ENCODE measurements at places on chromosomes 7 and 10. TPM values are rescaled to one million over a fixed set of nuclear protein-coding genes. Genes with fewer than 3 reads are reported as not detected.

DNA sequence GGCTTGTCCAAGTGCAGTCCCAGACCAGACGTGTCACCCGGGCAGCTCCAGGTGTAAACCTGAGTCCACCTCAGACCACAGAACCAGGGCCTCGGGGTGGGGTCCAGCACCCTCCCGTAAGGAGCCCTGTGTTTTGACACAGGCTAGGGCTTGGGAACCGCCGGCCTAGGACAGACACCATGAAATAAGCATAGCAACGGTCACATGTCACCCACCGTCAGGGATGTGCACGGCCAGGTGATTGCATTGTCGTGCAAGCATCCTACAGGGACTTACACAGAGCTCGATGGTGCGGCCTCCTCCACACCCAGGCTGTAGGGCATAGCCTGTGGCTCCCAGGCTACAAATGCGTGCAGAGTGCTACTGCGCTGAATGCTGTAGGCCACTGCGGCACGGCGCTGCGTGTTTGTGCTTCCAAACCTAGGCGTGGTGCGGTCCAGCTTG is 10.6 kb downstream of the ZFAND2A start:
- no peak for DNase-seq

The SLC18A3 gene
- total RNA-seq: not detected

- no peak for DNase-seq
Measured at GRCh38 chr10:114323023-114323422, 81.3 kb downstream of the AFAP1L2 start.

DNA sequence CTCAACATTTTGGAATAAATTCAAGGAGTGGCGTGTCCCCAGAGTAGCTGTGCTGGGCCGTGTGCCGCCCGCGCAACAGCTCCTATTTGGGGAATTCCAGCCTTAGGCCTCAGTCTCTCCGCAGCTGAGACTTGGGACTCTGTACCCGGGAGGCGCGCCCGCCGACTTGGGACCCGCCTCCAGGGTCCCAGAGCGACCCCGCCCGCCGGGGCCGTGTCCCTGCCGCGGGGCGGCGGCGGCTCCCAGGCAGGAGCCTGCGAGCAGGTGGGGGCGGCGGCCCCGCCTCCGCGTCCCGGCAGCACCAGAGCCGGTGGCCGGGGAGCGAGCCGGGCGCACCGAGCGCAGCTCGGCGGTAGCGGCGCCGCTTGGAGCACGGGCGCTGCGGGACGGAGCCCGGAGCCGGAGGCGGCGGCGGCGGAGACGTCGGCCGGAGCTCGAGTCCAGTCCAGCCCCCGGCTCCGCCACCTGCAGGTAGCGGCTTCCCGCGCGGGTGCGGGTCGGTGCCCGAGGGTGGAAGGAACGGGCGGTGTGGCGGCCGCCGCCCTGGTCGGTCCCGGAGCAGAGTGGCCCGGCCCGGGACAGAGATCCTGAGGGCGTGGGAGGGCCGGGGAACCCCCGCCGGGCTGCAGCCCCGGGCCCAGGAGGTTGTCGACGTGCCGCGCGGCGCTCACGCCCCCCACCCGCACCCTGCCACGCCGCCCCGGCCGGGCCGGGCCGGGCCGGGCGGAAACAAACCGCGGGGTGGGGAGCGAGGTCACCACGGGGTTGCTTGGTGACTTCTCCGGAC is at the start of gene WIPF3:
Gene WIPF3, plus strand, starts transcription at position 301 of the 787 bp plus-strand sequence. CDS start 28,217 bp downstream, outside the sequence.
- DNase-seq: peak; percentile 20

The STRIP2 gene
- total RNA-seq: 2.6 TPM

DNA sequence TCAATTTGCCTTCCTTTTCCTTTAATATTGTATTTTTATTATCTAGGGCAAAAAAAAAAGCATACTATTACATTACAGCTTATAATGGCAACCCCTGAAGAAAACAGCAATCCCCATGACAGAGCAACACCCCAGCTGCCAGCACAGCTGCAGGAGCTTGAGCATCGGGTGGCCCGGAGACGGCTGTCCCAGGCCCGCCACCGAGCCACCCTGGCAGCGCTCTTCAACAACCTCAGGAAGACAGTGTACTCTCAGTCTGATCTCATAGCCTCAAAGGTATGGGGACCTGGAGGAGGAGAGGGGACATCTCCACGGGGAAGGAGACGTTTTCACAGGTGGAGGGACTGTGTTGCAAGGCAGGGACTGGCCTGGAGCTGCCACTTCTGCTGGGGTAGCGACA is 6.8 kb downstream of the STRA8 start:
- DNase-seq: no peak

GRCh38 chr10:12321641-12322040 is 27.7 kb upstream of the CAMK1D start:
- DNase-seq: no peak

DNA sequence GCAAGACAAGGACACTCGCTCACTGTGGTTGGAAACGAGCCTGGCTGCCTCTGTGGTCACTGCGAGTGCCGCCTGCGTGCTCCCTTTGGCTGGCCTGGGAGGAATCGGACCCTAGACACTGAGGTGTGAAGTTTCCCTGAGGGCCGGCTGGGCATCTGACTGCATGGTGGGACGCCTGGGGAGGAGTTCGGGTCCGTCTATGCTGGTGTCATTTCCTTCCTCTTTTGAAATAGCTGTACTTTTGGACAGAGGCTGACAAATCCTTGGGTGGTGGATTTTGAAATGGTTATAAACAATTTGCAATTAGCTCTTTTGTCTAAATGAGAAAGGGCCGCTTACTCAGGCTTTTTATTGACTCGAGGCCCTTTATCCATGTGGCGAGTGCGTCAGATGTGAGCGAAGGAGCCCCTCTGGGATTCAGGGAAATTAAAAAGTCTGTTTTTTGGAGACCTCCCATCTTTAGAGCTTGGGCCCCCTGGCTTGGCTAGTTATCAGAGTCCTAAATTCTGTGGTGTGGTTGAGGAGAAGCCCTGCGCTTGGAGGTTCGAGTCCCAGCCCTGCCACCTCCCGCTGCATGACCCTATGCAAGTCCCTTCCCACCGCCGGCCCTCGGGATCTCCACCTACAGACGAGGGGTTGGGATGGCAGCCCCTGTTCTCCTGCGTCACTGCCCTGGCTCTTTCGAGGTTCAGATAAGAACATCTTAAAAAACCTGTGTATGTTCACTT is 147.1 kb downstream of the RGS10 start:
- peak; percentile 54 for DNase-seq

The CHST15 gene
- total RNA-seq: 105 TPM

DNA sequence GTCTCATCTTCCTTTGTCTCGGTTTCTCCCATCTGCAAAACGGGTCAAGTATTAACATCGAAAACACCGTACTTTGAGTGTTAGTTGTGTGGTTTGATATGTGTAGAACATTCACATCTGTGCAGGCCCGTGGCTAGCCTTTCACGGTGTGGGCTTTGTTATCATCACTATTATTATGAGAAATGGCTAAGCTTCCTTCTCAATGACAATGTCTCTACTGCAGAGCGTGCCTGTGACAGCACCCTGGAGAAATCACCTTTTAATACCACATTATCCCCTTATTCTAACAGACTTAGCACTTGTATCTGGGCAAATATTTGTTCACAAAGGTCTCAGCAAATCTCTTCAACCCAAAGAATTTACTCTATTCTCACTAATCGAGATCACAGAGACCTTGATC is 55.8 kb downstream of the FAM171A1 start:
- DNase-seq: no peak

DNA sequence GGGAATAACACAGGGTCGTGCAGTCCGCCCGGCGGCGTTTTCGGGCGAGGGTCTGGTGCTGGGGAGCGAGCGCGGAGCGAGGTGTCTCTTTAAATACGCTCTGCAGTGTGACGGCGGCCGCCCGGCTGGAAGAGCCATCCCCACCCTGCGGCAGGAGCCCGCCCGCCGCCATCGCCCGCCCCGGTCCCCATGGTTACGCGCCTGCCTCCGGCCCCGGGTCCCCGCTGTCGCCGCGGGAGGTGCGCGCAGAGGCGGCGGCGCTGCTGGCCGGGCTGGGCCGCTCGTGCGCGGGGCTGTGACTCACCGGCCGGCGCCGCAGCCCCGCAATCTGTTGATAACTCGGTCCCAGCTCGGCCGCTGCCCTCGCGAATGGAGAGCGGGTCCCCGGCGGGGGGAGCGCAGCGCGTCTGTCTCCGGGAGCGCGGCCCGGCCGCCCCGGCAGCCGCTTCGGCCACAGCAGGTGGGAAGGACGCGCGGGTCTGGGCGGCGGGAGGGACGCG is at the start of gene ADGRA1:
Gene ADGRA1, plus strand, starts transcription at position 246 of the 500 bp plus-strand sequence. CDS start 986 bp downstream, outside the sequence.
- no peak for DNase-seq

- DNase-seq: peak; percentile 24
Measured at GRCh38 chr7:134988161-134988560, 1.9 kb downstream of the AGBL3 start.

DNA sequence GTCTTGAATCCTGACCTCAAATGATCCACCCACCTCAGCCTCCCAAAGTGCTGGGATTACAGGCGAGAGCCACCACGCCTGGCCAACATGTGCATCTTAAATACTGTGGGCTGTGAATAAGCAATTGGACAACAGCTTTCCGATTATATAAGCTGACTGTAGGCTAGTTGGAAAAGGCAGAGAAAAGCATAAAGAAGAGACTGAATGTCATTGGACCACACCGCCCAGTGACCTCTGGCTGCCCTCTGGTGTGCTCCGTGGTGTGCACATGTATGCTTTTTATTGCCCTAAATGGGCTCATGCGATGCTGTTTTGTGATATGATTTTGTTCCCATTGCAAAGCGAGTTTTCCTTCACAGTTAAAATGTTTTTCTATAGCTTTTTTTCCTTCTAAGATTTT is 15.4 kb upstream of the CSGALNACT2 start:
- no peak for DNase-seq

GRCh38 chr10:92530421-92530820 is 43.5 kb downstream of the IDE start:
- DNase-seq: no peak

- DNase-seq: peak; percentile 71
Measured at GRCh38 chr7:135757719-135758411, 9.3 kb upstream of the FAM180A start.

The ZNF467 gene
- total RNA-seq: 5.0 TPM

The LMOD2 gene
- not detected for total RNA-seq

GRCh38 chr7:1175967-1176851 is 16.2 kb upstream of the ZFAND2A start:
- DNase-seq: peak; percentile 82

The CAMK2B gene
- 0.22 TPM for total RNA-seq

GRCh38 chr7:127973832-127974231 is 57.4 kb downstream of the LRRC4 start:
- no peak for DNase-seq

DNA sequence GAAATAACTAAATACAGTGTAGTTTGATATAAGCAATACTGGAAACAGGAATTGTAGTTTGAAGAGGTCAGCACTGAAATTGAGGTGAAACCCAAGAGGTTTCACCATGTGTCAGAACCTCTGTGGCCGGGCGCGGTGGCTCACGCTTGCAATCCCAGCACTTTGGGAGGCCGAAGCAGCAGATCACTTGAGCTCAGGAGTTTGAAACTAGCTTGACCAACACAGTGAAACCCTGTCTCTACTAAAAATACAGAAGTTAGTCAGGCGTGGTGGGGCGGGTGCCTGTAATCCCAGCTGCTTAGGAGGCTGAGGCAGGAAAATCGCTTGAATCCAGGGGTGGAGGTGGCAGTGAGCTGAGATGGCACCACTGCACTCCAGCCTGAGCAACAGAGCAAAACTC is 13.7 kb downstream of the AHCYL2 start:
- DNase-seq: no peak

The SLC13A1 gene
- total RNA-seq: not detected

The CUTC gene
- 12.9 TPM for total RNA-seq

The COBL gene
- not detected for total RNA-seq

DNA sequence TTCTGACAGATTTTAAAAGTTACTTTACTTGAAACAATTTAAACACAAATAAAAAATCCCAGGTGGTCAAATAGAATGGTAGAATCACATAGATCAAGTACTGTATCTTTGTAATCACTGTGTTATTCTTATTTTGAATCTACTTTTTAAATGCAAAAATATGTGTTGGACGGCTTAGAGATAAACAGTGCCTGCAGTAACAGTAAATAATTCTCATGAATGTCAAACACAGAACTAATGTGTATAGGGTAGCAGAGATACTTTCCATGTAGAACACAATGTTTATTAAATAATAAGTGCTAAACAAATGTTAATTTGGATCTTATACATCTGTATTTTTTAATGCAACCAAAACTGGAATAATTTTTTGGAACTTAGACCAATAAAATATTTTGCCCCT is 1199.4 kb downstream of the SORCS1 start:
- DNase-seq: no peak

The OR2A42 gene
- total RNA-seq: not detected

DNA sequence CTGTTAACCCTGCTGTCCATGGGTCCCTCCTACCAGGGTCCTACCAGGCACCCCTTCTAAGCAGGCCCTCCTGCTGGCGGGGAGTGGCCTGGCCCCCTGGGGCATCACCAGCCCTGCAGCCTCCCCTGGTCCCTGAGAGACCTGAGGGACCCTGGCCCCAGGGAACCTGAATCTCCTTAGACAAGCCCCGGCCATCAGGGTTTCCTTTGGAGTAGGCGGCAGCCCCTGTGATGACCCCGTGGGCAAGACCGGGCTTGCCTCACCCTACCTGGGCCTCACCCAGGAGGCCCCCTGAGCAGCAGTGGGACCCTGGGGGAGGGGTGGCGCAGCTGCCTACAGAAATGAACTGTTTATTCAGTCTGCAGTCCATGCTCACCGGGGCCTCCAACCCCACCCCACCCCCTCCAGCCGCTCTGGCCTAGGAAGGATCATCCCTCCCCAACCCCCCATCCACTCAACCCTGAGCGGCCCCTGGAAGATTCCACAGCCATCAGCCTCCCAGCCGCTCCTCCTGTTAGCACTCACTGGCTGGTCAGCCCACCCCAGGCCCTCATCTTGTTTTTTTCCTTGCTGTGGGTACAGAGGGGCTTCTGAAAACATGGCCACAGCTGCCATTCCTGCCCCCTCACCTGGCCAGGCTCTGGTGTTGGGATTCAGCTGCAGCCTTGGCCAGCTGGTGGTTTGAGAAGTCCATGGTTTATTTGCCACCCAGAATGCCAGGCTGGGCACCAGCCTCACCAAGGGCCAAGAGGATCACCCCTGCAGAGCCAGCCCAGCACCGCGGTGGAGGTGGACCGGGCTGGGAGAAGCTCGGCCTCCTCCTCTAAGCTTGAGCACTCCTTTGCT is 34.8 kb upstream of the CHST15 start:
- no peak for DNase-seq

DNA sequence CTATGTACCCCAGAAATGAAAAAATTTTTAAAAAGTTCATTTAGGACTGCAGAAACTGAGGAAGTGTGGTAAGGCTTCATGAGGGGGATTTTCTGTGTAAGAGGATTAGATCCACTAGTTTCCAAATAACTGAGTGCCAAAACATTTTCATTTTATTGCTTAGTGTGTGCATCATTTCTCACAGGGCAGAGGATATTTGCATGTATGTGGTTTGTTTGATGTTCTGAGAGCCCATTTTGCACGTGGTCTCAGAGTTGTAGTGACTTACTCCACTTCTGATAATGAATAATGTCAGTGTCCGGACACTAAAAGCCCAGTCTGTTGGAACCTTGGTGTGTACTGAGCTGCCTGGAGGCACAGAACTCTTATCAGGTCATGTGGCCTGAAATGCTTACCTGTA is 299.9 kb downstream of the AUTS2 start:
- no peak for DNase-seq

DNA sequence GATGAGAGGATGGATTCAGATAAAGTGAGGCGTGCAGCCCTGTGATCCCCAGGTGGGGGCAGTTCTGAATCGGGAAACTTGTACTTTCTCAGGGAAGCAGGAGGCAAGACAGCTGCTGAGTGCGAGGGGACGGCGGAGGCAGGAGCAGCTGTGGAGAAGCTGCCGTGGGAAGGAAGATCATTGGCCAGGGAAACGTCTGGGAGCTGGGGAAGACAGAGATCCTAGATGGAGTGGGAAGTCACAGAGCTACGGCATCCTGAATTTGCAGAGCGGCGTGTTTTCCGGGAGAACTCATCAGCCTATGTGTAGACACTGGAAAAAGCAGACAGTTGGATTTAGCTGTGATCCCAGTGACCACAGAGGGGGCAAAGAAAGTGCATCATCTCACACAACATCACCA is 9.2 kb downstream of the PRKCQ start:
- no peak for DNase-seq
